ENCODE measurements at places on chromosomes 5 and 9.

DNA sequence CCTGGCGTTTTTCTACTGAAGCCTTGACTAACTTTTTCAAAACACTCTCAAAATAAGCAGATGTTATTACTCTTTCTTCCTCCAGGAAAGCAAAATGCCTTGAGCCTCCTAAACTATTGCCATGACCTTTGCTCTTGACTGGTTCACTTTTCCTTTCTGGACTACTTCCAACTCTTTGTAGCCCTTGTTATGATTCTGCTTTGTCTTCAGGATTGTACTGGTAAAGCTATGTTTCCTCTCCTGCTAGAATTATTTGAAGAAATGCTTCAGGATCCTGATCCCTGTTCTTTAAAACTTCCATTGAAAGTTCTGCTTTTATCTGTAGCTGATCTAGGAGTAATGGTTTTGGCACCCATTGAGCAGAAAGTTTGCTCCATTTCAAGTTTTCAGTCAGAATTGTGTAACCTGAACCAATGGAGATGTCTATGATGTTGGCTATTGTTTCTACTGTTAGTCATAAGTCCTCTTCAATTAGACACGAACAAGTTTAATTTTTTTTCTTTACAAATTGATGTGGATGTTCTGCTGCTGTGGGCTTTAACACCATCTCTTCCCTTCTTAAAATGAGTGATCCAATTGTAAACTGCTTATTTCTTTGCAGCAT lies 1356.4 kb downstream of the EFNA5 start:
- no peak for DNase-seq

DNA sequence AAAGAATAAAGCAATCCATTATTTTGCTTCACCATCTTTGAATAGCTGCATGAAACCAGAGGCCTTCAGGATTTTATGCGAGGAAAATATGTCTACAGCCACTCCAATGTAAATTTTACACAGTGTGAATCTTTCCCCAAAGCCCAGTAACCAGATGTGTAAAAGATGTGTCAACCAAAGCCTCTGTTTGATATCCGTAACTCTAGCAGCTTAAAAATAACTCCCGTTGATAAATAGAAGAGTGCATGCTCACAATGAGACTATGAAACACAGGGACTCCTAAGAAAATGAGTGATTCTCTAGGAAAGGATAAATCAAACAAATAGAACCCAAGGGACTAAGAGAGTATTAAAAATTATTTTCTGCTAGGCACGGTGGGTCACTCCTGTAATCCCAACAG lies 60.0 kb upstream of the NPR3 start:
- no peak for DNase-seq

- no peak for DNase-seq
These were observed 152.4 kb upstream of the ARRDC3 start for GRCh38 chr5:91535499-91535898.

- no peak for DNase-seq
These were observed 101.9 kb downstream of the PLK2 start for GRCh38 chr5:58357799-58358500.

DNA sequence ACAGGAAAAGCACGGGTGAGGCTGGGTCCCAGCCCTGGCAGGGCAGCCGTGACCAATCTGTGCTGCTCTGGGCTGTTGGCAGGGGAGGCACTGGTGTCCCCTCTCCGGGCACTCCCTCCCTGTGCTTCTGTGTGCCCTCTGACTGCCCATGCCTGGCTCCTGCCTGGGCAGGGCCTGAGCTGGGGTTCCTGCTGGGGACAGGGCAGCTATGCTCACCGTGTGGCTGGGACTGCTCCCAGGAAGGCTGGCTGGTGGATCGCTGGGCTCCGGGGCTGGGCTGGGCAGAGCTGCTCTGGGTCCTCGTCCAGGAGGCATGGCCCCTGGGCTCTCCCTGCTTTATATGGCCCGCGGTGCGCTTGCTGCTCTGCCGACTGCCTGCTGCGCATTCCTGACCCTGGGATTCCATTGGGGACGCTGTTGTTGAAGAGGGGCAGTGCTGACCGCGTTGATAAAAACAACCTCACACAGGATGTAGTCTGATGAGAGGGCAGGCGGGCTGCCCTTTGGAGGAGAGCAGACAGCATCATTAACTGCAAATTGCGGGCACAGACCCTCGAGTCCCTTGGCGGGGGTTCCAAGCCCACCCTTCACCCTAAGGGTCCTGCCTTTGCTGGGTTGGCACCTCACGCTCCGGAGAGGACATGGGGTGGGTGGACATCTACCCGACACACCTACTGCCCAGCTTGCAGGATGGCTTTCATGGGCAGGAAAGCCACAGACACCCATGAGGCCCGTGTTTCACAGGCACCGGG lies 955 bp downstream of the QRFP start:
- DNase-seq: no peak

GRCh38 chr9:83431101-83432060 lies 106.8 kb downstream of the FRMD3 start:
- no peak for DNase-seq

GRCh38 chr5:11390291-11390767 lies 513.9 kb downstream of the CTNND2 start:
- DNase-seq: no peak

All from NCI-H1092 (cell line).